ENCODE measurements at places on chromosomes 7 and 10. TPM values are rescaled to one million over a fixed set of nuclear protein-coding genes. Genes with fewer than 3 reads are reported as not detected.

Gene FIS1
- total RNA-seq = 310 TPM

Gene VSTM2A
- total RNA-seq = not detected

Gene SFTPD
- total RNA-seq = 3.0 TPM

Gene NEBL
- 3.5 TPM for total RNA-seq

Gene FOXL3
- total RNA-seq = not detected

Gene TMEM273
- 11.6 TPM for total RNA-seq

Gene AKR1C4
- total RNA-seq = not detected

Gene VAX1
- total RNA-seq = not detected

GRCh38 chr7:123230147-123230546 lies 30.4 kb upstream of the SLC13A1 start:
- no peak for DNase-seq

GRCh38 chr10:102620591-102621442 lies 23.5 kb upstream of the TRIM8 start:
- DNase-seq = no peak

GRCh38 chr7:4270268-4270667 lies 411.8 kb upstream of the FOXK1 start:
- DNase-seq = no peak

- DNase-seq = peak; percentile 45
These were observed 208.9 kb downstream of the TAX1BP1 start for GRCh38 chr7:27948861-27949260.

DNA sequence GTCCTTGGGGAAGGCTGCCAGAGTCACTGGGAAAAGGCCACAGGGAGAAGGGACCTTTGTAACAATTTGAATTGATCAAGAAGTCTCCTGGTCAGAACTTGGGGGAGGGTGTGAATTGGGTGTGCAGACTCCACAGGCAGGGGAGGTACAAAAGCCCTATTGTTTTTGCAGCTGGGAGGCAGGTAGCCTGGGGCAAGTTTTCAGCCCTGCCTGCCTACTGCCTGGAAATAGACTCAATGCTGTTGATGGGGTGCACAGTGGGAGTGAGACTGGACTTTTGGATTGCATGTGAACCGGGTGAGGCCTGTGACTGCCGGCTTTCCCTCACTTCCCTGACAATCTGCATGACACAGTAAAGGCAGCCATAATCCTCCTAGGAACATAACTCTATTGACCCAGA lies 947.0 kb downstream of the REEP3 start:
- DNase-seq = no peak

GRCh38 chr10:16996530-16996964 lies 133.1 kb downstream of the CUBN start:
- DNase-seq = no peak

DNA sequence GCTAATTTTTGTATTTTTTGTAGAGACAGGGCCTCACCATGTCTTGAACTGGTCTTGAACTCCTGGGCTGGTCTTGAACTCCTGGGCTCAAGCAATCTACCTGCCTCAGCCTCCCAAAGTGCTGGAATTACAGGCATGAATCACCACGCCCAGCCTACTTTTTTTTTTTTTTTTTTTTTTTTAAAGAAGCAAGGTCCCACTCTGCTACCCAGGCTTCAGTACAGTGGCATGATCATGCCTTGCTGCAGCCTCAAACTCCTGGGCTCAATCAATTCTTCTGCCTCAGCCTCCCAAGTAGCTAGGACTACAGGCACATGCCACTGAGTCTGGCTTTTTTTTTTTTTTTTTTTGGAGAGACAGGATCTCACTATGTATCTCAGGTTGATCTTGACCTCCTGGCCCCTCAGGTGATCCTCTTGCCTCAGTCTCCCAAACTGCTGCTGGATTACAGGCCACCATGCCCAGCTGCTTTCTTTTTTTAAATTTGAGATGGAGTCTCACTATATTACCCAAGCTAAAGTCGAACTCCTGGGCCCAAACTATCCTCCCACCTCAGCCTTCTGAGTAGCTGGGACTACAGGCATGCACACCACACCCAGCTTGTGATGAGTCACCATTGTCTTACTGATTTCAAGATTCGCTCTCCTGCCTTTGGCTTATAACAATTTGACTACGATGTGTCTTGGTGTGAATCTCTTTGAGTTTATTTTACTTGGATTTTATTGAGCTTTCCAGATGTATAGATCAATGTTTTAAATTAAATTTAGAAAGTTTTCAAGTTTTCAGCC lies 9.0 kb downstream of the RPEL1 start:
- DNase-seq = no peak

DNA sequence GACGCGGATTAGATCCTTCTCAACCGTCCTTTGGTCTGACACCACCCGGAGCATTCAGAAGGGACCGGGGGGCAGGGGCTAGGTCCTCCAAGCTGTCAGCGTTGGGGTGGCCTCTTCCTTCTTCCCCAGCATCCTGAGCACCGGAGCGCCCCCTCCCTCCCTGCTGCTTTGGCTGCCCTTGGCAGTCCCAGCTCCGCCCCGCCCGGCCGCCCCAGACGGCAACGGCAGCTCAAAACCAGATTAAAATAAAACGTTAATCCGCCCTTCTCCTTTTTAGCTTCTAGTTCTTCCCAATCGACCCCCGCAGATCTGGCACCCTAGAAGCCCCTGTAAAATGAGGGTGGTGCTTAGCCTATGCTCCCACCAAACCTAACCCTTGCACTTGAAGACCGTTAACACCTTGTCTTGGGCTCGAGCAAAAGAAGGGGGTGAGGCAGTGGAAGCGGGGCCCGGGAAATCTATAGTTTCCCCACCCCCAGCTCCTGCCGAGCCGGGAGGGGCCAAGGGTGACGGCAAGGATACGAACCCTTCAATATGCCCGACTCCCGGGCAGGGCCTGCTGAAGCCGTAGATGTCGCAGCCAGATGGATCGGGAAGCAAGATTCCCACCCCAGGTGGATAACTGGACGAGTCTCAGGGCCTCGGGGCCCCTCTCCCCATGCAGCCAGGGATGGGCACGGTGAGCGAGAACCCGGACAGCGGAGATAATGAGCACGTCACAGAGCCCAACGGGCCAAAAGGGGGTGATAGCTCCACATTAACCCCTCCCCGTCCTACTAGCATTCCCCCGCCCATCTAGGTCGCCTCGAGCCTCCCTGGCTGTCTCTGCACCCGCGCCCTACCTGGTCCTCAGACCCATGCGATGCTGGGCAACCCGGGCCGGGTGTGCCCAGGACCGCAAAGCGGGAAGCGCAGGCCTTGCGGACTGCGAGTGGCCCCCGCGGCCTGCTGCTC lies 169.7 kb downstream of the NRF1 start:
- DNase-seq = no peak

DNA sequence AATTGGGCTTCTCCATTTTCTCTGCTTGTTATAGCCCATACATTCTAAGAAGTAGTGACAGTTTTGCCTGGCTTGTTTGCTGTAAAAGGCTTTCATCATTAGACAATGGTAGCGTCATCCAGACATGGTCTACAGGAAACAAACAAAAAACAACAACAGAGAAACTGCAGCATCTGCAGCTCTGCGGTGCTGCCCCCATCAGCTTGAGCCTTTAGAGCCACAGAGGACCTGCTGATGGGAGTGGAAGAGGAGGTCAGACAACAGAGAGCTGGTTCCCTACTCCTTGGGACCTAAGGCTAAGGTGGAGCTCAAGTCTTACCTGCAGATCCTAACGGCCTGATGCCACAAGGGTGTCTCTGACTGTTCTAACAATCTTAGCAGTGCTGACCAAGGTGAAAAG lies 3.1 kb downstream of the INA start:
- no peak for DNase-seq

DNA sequence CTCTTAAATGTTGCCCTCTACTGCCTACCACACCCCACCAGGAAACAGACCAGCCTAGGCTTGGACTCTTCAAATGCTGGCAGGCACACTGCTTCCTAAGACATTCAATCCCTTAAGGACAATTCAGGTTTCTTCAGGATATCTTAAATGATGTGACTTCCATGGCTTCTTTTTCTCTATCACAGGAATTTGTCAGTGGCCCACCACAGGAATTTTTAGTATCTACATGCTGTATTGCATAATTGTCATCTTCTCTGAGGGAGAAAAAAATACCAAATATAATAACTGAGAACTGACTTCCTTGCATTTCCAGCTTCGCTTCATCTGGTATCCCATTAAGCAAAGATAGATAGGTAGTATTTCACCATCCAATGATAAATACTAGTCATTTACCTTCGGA lies 129.3 kb downstream of the WNT2 start:
- no peak for DNase-seq

GRCh38 chr7:45685619-45686240 lies 111.6 kb downstream of the ADCY1 start:
- DNase-seq = peak; percentile 83

DNA sequence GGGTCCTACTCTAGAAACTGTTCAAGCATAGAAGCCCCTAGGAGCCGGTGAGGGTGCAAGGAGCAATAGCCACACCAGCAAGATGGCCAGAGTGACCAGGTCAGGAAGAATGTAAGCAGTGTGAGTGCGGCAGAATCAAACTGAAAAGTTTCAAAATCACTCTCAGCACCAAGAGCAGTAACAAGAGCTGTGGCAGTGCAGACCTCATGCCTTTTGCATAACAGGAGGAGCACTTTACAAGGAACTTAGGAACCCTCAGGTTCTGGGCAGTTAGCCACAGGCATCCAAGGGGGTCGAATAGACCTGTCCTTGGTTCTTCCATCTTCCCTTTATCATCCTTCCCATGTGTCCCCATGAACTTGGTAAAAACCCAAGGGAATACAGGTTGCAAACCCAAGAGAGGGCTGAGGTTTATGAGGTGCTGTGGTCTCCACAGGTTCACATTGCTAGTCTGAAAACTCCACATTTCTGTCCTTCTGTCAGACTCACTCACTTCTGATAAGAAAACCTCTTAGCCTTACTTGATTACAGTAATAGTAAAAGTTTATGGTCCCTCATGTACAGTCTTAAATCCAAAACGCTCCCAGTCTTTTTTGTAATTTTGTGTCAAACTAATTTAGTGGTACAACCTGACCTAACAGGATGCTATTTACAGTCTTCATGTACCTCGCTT lies 78.4 kb downstream of the PON1 start:
- no peak for DNase-seq

- DNase-seq = no peak
These were observed 70.7 kb downstream of the EBF3 start for GRCh38 chr10:129893104-129894089.

DNA sequence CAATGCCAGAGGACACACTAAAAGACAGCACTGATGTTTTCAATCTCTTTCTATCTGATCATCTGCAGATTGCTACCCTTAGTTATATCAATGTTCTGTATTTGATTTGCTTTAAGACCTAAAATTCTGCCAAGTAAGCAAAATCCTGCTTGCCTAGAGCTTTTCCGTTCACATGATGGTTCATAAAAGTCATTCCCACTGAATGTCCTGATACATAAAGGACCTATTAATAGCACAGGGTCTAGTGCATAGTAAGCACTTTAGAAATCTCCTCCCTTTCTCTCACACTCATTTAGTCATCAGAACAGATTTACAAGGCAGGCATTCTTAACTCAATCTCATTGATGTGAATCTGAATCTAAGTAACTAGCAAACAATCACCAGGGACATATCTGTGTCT lies 68.8 kb downstream of the PCGF5 start:
- no peak for DNase-seq

GRCh38 chr10:118720685-118721538 lies 33.9 kb downstream of the CACUL1 start:
- no peak for DNase-seq

- no peak for DNase-seq
These were observed 1.3 kb downstream of the ABCB1 start for GRCh38 chr7:87599336-87599735.

- no peak for DNase-seq
These were observed 41.8 kb upstream of the LRGUK start for GRCh38 chr7:134085311-134085710.

DNA sequence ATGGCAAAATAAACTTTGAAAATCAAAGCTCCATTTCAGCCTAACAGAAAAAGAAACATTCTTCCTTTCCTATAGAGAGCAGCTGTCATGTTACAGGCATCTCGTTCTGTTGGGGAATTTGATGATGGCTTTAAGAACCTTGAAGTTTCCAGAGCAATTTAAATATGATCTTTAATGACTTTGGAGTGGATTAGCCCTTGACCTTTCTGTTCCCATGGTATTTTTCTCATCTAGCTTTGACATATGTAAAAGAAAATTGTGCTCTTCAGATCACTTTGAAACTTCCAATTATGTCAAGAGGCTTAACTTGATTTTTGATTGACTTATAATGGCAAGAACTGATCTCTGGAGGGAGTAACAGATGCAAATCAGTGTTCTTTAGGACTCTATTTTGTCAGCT lies 157.6 kb upstream of the SEMA3E start:
- DNase-seq = no peak

- no peak for DNase-seq
These were observed 316.4 kb downstream of the PTEN start for GRCh38 chr10:88179831-88180230.

DNA sequence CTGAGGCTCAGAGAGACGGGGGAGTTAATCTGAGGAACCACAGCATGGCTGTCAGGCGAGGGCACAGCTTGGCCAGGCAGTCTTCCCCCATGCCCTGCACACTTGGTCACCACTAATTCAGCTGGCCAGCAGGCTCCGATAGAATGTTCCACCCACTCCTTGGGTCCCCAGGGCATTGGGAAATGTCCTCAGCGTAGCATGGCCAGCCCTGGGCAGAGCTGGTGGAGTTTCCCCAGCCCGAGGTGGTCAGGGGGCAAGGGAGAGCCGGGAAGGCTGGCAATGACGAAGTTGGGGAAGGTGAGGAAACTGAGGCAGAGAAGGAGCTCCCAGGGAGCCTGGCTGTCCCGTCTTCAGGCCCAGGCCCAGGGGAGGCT lies 12.1 kb upstream of the GRIFIN start:
- DNase-seq = no peak

GRCh38 chr10:120012131-120012400 lies 119.5 kb downstream of the SEC23IP start:
- DNase-seq = no peak

Data from esophagus muscularis mucosa (tissue), 4 donors.